ENCODE measurements at places on chromosomes 13 and 19.
A peak's percentile ranks its signal among the peaks of the same experiment; 100 is the strongest.

GRCh38 chr13:53749306-53749705 is 720.7 kb downstream of the OLFM4 start:
- DNase-seq = no peak

- peak; percentile 87 for DNase-seq
Observed at GRCh38 chr13:109787135-109787954, 962 bp upstream of the IRS2 start.

GRCh38 chr19:42281827-42282762 is 13.0 kb downstream of the CIC start:
- no peak for DNase-seq

GRCh38 chr13:110258876-110259631 is 47.9 kb downstream of the COL4A1 start:
- DNase-seq = no peak

GRCh38 chr19:45938733-45939319 is 24.2 kb upstream of the NANOS2 start:
- DNase-seq = no peak

- no peak for DNase-seq
Observed at GRCh38 chr19:18421371-18421959, 2.3 kb downstream of the SSBP4 start.

GRCh38 chr19:35126624-35126959 is 8.3 kb downstream of the LGI4 start:
- no peak for DNase-seq

GRCh38 chr13:58806401-58806800 is 1174.9 kb downstream of the PCDH17 start:
- no peak for DNase-seq

- no peak for DNase-seq
Observed at GRCh38 chr19:16374436-16374835, 49.8 kb downstream of the KLF2 start.

GRCh38 chr13:48975101-48975855 is 434 bp upstream of the FNDC3A start:
- no peak for DNase-seq

DNA sequence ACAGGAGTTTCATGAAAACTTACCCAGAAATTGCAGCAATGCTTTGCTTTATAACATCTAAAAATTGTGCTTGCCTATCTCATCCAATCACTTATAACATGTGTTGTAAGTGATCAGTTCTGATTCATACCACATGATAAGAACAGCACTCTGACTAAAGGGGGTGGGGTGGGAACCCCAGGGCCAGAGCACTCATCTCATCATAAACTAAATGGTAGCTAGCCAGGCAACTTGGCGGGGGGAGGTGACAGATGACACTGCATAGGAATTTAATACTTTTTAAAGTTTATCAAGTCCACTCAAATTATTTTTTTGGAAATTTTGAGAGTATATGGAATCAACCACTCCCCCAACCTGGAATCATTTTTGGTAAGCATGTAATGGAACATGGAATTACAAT is 42.1 kb downstream of the FOXO1 start:
- no peak for DNase-seq

GRCh38 chr19:47021536-47022139 is 2.0 kb downstream of the NPAS1 start:
- no peak for DNase-seq

GRCh38 chr13:100128373-100128772 is 39.5 kb downstream of the PCCA start:
- no peak for DNase-seq

- DNase-seq = no peak
Observed at GRCh38 chr13:99313501-99313900, 6.3 kb upstream of the GPR183 start.

DNA sequence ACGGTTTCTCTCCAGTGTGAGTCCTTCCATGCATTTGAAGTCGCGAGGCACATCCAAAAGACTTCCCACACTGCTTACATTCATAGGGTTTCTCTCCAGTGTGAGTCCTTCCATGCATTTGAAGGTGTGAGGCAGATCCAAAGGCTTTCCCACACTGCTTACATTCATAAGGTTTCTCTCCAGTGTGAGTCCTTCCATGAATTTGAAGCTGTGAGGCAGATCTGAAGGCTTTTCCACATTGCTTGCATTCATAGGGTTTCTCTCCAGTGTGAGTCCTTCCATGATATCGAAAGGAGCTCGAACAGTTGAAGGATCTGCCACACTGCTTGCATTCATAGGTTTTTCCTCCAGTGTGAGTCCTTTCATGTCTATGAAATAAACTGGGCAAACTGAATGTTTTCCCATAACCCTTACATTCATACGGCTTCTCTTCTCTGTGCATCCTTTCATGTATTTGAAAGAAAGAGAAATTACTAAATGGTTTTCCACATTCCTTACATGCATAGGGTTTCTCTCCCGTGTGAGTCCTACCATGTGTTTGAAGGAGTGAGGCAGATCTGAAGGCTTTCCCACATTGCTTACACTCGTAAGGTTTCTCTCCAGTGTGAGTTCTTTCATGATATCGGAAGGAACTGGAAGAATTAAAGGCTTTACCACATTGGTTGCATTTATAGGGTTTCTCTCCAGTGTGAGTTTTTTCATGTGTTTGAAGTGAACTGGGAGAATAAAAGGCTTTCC is 20.3 kb downstream of the ZNF433 start:
- no peak for DNase-seq

DNA sequence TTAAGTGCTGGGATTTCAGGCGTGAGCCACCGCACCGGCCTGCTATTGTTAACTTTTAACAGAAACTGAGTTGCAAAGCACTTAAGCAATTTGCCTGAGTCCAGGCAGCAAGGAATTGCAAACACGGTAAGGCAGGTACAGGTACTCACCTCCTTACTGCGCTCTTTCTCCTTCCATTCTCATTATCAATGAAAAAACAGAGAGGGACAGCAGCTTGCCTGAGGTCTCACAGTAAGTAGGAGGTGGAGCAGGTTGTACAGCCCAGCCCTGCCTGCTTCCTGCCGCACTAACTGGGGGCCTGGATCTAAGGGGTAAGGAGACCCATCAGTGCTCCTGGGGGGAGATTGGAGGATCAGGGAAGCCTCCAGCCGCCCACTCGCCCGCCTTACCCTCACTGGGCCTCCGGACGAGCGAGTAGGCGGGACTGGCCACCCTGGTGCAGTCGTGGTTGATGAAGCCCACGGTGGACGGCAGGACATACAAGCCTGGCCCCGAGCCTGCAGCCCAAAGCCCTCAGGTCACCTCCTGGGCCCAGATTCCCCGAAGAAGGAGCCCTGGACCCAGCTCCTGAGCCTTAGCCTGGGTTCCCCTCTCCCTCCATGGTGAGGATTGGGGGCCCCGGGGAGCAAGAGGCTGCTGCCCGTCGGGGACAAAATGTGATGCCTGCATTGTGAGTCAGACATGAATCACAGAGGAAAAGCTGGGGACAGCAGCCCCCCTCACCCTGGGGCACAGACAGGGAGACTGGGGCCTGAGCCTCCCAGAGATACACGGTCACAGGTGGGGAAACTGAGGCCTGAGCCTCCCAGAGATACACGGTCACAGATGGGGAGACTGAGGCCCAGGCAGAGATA is 11.4 kb upstream of the SHC2 start:
- DNase-seq = no peak

Data from NCI-H774 (cell line).